ENCODE measurements at places on chromosomes 7 and 10. TPM values are rescaled to one million over a fixed set of nuclear protein-coding genes. Genes with fewer than 3 reads are reported as not detected.
A peak's percentile ranks its signal among the peaks of the same experiment; 100 is the strongest.

- peak; percentile 63 for DNase-seq
Observed at GRCh38 chr7:38222481-38223096, 44.5 kb downstream of the STARD3NL start.

DNA sequence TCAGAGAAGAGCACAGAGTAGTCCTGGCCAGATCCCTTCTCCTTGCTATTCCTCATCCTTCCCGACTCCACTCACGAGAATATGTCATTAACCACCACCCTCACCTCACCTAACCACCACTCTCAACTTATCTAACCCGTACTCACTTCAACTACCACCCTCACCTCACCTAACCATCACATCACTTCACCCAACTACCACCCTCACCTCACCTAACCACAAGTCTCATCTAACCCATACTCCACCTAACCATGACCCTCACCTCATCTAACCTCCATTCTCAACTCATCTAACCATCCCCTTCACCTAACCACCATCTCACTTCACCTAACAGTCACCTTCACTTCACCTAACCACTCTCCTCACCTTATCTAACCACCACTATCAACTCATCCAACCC lies 85.0 kb downstream of the VIPR2 start:
- DNase-seq: no peak

DNA sequence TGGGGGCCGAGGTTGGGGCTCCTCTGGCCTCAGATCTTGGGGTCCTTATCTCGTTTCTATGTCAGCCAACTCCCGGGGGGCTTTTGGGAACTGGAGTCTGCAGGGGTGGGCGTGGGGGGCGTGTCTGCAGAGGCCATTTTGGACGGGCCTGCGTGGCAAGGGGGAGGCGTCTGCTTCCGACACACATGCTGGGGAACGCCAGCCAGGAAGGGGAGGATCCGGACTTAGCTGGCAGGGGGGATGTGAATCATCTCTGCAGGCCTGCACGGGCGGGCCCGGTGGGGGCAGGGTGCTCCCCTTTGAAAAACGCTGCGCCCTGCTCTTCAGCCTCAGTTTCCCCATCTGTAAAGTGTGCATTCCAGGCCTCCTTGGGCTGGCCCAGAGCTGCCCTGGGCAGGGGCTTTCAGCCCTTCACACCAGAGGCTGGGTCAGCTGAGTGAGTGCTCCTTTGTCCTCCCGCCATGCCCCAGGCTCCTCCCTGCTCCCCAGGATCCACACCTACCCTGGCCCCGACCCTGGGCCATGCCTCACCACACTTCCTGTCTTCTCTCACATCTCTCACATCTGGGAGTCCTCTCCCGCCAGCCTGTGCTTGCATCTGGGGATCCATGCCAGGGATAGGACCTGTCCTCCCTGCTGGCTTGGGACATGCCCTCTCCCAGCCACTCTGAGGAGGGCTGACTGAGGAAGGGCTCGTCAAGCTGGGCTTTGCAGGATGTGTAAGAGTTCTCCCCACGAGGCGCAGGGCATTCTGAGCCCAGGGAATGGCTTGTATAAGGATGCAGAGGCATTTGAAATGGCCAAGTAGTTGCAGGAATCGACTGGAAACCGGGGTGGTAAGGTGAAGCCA lies 172.6 kb upstream of the TNRC18 start:
- DNase-seq: peak; percentile 97

GRCh38 chr7:11605749-11606148 lies 226.2 kb downstream of the THSD7A start:
- DNase-seq: no peak

- no peak for DNase-seq
Observed at GRCh38 chr7:55135462-55135861, 116.6 kb downstream of the EGFR start.

- no peak for DNase-seq
Observed at GRCh38 chr10:95517536-95518454, 43.4 kb downstream of the SORBS1 start.

The NKX1-2 gene
- total RNA-seq: not detected

The VWDE gene
- 0.11 TPM for total RNA-seq

The BRI3 gene
- 76.9 TPM for total RNA-seq

The ASB10 gene
- not detected for total RNA-seq

The SPDYE5 gene
- total RNA-seq: not detected

Measured in A673 (cell line).